Fibroblast of mammary gland (primary cell): ENCODE measurements at places on chromosomes 4 and X.

DNA sequence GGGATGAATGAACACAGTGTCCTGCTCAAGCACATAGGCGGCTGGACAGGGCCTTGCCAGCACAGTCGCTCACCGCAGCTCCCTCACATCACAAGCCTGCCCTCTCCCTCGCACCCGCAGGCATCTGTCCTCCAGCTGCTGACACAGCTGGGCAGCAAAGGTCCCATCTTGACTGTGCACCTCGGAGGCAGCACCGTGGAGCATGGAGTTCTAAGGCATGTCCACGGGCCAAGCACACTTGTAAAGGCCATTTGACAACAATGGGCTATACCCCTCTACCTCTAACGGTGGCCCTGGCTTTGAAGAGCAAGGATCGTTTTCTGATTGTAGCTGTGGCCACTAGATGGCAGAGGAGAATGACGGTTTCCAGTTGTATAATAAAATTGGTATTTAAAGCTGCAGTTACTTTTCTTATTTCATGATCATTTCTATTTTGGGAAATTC is 53.8 kb downstream of the APLN start:
- DNase-seq: peak; percentile 31

DNA sequence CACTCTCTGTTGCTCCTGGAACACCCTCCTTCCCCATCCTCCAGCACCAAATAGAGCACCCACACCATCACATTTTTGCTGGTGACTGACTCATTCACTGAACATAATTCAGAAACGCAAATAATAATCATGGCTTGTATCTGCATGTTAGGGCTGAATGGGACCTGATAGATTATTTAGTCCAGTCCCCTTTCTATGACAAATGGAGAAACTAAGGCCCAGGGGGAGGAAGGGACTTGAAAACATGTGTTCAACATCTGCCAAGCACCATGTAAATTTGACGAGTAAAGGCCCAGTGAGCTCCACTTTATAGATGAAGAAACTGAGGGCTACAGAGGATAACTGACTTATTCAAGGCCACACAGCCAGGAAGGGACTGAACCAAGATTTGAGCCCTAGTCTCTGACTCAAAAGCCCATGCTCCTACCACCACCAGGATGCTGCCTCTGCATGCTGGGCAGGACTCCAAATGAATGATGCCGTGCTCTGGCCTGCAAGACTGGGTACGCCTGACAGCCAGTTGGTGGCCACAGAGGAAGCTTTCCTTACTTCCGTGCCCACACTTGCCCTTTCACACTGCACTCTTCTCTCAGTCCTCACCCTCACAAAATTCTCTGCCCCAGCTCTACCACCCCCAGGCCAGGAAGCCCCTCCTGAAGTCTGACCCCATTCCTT is 133.3 kb upstream of the PJA1 start:
- peak; percentile 37 for DNase-seq

GRCh38 chr4:40247350-40247749 is 50.5 kb downstream of the RHOH start:
- DNase-seq: no peak

GRCh38 chr4:72665171-72665968 is 96.3 kb upstream of the ADAMTS3 start:
- DNase-seq: no peak

GRCh38 chr4:84547211-84547610 is 35.7 kb upstream of the CDS1 start:
- DNase-seq: peak; percentile 10

GRCh38 chrX:54798137-54798536 is at the start of gene ITIH6:
ITIH6 (minus strand) TSS chrX:54798255; CDS start chrX:54798210, 45 bp downstream.
- DNase-seq: no peak

GRCh38 chr4:61992351-61992750 is 792.2 kb downstream of the ADGRL3 start:
- DNase-seq: no peak

DNA sequence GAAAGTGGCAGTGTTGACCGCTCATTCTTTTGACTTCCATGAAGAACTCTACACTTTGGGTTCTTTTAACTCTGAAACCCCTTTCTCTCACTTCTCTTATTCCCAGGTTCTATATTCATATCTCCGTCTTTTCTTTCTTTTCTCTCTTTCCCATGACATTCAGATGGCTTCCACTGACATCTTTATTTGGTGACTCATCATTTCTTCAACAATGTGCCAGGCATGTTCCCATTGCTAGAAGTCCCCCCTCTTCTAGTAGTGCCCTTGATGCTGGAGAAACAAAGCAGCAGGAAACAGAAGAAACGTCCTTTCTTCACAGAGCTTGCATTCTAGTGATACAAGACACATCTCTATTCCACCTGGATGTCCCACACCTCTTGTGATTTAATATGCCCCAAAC is 33.3 kb downstream of the PKD2 start:
- no peak for DNase-seq

DNA sequence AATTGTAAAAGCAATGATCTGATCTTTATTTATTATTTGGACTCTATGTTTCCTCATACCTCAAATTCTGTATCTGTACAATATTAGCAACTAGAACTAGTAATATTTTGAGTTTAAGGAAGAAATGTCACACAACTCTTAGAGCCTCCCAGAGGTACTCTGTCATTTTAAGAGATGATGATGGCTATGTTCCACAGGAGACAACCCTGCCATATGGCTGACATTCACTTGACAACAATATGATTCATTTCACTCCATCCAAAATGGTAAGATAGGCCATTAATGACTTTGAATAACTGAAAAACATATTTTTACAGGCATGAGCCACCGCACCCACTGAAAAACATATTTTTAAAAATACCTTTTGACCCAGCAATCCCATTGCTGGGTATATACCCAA is 190.3 kb downstream of the MAML3 start:
- DNase-seq: no peak
